ENCODE measurements at places on chromosomes 6 and 20.

DNA sequence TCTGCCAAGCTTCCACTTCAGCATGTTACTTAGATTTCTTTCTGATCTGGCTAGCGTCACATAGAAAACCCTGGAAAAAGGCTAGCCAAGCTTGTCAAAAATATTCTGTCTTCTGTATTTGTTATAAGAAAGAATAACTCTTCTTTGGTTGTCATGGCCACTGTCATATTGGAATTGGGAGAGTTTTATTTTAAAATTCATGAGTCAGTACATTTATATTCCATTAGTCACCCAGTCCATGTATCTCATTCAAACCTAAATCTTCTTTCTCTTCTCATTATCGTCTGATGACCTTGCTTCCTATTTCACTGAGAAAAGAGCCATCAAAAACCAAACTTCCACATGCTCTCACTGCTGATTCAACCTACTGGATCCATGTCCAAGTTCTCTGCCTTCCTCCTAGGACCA, 65.7 kb downstream of the EPM2A start:
- DNase-seq: no peak

- DNase-seq: no peak
Observed at GRCh38 chr6:138410048-138410735, 6.2 kb downstream of the HEBP2 start.

DNA sequence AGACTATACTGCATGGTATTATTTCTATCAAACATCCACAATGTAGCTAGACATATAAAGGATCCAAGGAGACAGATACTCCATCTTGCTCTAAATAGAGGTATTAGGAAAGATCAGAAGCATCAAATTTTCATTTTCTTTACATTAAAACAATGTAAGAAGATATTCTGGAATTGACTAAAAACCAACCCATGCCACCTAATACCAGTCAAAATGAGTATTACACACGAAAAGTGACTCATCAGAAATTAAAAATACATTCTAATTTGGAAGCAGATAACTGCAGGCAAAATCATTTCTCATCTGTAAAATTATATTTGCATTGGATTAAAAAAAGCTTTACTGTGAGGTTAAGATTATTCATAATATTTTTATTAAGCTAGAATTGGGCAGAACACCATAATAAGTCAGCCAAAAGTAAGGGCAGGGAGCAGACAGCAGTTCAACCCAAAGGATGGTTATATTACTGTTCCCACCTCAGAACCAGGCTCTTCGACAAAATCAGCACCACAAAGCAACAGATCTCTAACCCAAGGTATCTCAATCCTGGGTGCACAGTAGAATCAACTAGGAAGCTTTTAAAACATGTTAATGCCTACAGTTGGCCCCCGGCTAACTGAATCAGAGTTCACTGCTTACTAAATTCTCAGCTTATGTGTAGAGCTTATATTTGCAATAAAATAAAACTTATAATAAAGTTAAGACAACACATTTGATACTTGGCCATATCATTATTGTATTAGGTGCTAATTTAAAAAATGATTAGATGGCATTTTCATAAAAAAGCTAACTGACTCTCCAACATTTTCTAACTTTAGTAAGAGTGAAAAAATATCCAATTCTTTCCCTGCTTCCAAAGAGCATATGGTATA, 35.2 kb downstream of the SAMD3 start:
- no peak for DNase-seq

- no peak for DNase-seq
Observed at GRCh38 chr6:136655239-136656014, 105.2 kb upstream of the MAP7 start.

GRCh38 chr6:108132863-108133262, 33.0 kb upstream of the NR2E1 start:
- no peak for DNase-seq
